ENCODE measurements at places on chromosomes 16 and 17.

GRCh38 chr16:86823125-86823524 is 244.8 kb downstream of the FOXL1 start:
- no peak for DNase-seq

DNA sequence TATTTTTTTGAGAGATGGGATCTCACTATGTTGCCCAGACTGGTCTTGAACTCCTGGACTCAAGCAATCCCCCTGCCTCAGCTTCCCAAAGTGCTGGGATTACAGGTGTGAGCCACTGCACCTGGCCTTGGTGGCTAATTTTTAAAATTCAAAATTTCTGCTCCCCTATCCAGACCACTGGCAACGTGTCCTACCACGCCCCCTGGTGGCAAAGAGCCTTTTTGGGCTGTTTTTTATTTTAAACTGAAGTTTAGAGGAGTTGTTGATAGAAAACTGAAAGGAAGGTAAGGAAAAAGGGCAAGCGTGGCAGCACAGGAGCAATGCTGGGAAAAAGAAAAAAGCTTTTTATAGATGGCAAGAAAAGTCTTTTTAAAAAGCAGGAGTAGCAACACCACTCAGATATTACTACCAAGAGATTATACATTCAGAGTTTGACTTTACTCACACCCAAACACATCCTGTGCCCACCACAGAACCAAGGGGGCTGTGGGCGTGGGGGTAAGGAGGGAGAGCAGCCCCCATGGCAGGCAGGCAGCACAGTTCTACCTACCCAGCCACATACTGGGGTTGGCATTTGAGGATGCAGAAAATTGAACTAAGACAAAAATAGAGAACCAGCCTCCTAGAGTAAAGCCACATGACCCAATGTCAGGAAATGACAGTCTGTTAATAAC is 4.2 kb upstream of the MXRA7 start:
- DNase-seq, result no peak

DNA sequence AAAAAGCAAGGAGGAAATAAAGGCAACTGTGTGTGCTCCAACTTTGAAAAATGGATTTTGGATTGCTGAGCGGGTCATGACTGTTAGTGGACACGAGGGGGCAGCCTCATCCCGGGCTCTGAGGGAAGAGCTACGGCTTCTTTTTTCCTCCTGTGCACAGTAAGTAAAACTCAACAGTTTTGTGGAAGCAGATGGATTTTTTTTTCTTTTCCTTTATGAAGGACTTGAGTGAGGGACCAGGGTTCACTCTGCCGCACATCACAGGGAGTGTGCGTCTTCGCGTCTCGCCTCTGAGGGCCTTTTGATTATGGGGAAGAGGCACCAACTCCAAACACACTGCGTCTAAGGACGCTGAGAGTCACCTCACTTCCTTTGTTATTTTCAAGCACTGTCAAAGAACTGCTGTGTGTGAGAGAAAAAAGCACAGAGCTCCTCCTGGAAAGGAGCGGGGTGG is 80.3 kb upstream of the GOT2 start:
- no peak for DNase-seq

- no peak for DNase-seq
These were observed 88.9 kb downstream of the IRX5 start for GRCh38 chr16:55019419-55020131.

- DNase-seq, result no peak
These were observed 961 bp downstream of the AMFR start for GRCh38 chr16:56424404-56424764.

- DNase-seq, result no peak
These were observed 79.8 kb upstream of the DYNLRB2 start for GRCh38 chr16:80460988-80461387.

DNA sequence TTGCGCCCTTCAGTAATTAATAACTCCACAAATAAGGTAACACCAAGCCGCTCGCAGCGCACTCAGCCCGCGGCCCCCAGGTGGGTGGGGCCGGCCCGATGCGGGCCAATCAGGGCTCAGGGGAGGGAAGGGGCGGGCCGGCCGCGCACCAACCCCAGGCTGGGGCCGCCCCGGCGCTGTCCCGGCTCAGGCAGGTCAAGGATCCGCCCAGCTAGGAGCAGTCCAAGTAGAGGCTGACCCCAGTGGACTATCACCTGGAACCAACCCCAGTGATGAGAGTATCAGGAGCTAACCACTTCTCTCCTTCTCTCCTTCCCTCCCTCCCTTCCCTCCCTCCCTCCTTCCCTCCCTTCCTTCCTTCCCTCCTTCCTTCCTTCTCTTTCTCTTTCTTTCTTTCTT is 110.8 kb downstream of the C16orf78 start:
- DNase-seq, result no peak

GRCh38 chr16:21023509-21024202 is 123.1 kb downstream of the LYRM1 start:
- DNase-seq, result no peak

GRCh38 chr16:50204453-50205108 is 51.5 kb downstream of the TENT4B start:
- DNase-seq, result no peak

DNA sequence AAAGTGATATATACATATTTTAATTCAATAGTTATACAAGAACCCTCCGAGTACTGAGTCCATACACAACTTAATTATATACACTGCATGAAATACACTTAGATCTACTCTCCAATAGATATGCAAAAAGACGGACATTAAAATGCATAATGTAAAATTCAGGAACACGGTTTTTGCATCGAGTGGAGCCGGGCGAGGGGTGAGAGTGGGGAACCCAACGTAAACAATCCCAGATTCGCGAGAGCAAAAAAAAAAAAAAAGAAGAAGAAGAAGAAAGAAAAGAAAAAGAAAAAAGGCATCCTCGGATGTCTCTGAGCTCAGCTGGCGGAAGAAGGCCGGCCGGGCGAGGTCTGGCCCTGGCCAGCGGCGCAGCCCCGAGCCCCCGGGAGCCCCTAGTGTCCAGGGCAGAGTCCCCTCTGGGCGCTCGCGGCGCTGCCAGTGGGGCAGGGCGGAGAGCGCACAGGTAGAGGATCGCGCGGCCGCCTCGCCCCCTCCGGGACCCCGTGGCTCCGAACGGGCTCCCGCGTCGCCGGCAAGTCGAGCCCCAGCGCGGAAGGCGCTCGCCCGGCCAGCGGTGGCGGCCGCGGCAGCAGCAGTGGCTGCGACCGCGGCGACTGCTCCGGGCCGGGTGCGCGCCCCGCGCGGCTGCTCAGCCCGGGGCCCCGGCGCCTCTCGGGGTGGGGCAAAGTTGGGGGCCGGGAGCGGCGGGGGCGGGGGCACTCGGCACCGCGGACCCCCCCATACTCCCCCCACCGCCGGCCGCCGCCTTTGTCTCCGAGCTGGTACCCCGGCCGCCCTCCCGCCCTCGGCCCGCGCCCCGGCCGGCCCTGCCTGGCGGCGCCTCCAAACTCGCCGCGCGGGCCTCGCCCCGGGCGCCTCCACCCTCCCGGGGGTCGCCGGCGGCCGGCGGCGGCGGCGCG is 9.6 kb upstream of the ZFHX3 start:
- DNase-seq, result no peak

GRCh38 chr16:70803319-70803718 is 2.4 kb upstream of the VAC14 start:
- no peak for DNase-seq

All from RCC 7860 (cell line).